ENCODE measurements at places on chromosomes 7 and 10.

GRCh38 chr7:55314967-55315366 is 50.2 kb upstream of the LANCL2 start:
- DNase-seq = no peak

DNA sequence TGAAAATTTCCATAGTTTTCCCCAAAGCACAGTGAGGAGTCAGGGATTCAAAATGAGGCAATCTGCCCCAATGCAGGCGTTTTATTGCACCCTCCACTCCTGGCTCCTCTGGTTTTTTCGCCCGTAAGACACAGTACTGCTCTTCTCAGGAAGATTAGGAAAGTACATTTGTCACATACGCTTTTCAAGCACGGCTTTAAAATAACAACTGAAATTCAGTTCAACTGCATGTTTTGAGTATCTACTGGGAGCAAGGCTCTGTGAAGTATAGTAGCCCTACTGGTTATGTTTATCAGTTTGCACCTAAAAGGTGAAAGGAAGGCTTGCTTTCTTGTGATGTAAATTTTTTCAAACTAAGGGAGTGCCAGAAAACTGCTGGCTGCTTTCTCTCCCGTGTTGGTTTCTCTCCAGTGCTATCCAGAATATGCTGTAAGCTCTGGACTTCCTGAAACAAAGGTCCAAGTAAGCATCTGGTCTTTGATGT is 1.9 kb upstream of the SGMS1 start:
- no peak for DNase-seq

GRCh38 chr10:43928425-43928968 is 279.8 kb upstream of the ZNF32 start:
- DNase-seq = no peak

DNA sequence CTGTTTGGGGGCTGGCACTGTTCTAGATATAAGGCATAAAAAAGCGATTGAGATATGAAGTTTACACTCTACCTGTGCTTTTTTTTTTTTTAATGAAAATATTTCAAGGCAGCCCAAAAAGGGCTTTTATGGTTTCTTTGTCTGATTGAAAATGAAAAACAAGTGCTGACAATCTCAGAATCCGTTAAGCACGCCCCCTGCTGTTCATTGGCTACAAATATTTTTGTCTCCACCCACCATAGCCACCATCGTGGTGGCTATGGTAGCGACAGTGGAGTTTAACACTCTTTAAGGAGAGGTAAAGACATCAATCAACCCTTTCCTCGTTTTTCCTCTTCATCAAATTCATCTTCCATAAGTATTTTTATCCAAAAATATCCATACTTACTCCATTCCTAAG is 94.2 kb downstream of the CD36 start:
- no peak for DNase-seq

- no peak for DNase-seq
Observed at GRCh38 chr10:85874208-85874607, 492.4 kb downstream of the GRID1 start.

Measured in natural killer cell (primary cell).